Cortex of kidney (tissue), 1 donor: ENCODE measurements at places on chromosomes 11 and 22.

DNA sequence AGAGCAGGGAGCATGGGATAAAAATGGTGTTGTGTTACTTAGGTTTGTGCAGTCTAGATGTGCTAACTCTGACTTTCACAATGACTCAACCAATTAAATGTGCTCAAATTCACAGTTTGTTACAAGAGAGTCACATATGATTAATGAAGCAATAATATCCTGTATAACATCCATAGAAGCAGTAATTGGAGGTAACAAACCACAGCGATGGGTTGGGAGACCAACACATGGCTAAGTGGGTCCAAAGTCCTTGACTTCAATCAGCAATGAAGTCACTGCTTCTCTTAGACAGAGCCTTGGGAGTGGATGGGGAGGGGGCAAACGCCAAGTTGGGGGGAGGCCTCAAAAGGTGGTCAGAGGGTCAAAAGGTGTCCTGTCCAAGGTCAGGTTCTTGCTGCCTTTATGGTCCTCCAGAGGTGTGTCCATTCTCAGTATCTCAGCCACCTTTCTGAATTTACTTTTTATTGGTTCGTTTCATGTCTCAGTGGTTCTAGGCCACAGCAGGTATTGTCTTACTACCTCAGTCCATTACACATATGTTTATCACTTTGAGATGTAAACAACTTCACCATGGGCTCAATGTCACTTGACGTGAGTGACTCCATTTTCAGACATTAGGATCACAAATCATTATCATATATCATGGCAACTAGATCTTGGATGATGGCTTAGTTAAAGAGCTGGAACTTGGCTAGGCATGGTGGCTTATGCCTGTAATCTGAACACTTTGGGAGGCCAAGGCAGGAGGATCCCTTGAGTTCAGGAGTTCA lies 32.4 kb downstream of the SLN start:
- no peak for DNase-seq

DNA sequence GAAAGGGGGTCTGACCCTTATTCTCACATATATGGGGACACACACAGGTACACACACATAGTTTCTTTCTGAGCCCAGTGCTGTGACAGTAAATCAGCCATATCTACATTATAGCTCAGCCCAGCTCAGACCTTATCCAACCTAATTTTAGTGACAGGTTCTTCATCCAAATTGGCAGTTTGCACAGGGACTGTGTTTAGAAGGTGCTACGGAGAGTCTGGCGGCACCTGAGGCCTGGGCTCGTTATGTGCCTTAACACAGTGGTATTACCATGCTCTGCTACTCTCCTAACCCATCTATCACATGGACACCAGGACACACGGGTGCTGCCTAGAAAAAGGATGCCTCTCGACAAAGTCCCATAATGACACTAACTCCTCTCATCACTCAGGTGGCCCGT lies 109.3 kb downstream of the GALNT18 start:
- DNase-seq: no peak

DNA sequence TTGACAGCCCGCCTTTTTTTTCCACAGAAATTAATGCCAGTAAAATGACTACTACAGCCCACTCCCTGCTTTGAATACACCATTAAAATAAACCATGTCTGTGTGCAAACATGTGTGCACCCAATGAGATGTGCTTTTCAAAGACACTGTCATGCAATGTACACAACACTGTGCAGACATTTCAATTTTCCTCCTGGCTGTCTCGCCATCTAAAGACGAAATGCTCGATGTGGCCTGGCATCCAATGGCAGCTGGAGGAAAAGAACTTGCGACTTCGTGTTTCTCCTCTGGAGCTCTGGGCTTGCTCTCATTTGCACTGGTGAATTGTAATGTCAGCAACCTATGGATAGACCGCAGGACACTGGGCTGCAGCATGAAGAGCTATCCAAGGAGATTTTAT lies 147.0 kb upstream of the NAV2 start:
- no peak for DNase-seq

DNA sequence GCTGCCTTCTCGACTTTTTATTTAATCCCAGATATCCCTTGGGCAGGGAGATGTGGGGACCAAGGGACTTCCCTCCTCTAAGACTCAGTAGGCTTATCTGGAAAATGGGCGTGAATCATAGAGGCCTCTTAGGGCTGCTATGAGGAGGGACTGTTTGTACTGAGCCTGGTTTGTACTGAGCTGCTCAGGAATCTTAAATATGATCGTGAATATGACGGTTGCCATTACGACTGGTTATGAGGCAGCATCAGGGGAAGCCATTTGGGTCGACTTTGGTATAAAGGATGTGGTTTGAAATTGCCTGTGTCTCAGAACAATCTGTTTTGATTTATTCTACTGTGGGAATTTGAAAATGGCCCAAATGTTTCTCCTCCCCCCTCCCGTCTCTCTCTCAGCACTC lies 20.6 kb downstream of the TSPAN18 start:
- no peak for DNase-seq

GRCh38 chr11:94103471-94103870 lies 25.2 kb upstream of the PANX1 start:
- DNase-seq: no peak

DNA sequence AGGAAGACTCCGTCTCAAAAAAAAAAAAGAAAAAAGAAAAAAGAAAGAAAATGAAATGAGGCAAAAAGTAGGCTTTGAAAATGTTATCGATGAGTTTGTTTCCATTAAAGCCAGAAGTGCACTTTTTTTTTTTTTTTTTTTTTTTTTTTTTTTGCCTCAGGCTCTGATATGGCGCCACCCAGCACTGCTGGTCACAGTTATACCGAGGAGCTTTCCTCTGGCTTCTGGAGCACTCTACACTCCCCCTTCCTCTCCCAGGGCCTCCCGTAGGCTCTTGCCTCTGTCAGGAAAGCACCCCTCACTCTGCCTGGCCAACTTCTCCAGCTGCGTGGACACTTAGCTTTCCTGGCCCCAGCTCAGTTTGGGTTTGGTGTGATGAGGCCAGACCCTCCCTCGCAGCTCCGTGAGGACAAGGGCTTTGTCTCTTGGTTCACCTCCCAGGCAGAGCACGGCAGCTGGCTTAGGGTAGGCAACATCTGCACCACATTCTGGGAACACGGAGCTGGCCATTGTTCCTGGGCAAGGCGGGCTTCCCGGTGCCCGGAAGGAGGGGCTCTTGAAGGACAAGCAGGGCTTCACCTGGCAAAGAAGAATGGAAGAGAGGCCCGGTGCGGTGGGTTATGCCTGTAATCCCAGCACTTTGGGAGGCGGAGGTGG lies 16.9 kb downstream of the FADS2 start:
- no peak for DNase-seq

- DNase-seq: no peak
Observed at GRCh38 chr11:102581066-102581465, 44.1 kb downstream of the MMP20 start.

DNA sequence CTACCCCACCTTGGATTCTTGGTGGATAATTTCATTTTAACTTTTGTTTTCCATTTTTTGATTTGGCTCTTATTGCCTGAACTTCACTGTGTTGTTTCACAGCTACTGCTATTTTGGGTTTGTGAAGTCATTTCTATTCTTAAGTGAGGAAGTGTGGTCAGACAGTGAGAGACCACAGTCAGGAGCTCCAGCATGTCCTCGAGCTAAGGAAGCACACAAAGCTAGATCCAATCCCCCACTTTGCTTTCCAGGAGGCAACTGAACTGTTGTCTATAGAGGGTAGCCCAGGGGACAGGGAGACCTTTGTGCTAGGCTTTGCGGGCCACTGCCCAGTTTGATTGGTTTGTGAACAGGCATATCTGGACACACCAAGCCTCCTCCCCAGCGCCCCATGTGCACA lies 251.8 kb upstream of the KIRREL3 start:
- DNase-seq: no peak

GRCh38 chr22:37484480-37485394 lies 1.4 kb downstream of the MFNG start:
- no peak for DNase-seq

DNA sequence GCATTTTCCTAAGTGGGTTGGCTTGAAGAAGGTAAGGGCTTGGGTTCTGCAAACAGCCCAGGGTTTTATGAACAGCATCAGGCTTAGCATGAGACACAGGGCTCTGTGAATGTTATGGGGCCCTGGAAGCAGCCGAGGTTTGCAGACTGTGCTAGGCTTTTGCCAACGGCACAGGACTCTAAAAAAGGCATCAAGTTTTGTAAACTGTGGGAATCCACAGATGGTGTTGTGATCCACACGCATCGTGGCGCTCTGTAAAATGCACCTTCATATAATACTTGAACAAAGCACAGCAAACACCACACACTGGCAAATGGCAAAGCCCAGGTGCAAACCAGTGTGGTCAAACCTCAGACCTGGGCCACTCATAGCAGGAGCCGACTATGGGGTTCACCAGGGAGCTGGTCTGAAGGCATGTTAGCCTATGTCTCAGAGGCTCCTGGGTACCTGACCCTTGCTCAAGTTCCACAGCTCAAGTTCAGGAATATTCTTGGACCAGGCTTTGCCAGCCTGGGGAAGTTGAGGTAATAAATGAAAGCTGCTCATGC lies 2.4 kb upstream of the SLCO2B1 start:
- no peak for DNase-seq

- no peak for DNase-seq
Observed at GRCh38 chr11:71096751-71097388, 155.5 kb downstream of the SHANK2 start.

- no peak for DNase-seq
Observed at GRCh38 chr11:109819410-109819809, 273.8 kb upstream of the ZC3H12C start.

DNA sequence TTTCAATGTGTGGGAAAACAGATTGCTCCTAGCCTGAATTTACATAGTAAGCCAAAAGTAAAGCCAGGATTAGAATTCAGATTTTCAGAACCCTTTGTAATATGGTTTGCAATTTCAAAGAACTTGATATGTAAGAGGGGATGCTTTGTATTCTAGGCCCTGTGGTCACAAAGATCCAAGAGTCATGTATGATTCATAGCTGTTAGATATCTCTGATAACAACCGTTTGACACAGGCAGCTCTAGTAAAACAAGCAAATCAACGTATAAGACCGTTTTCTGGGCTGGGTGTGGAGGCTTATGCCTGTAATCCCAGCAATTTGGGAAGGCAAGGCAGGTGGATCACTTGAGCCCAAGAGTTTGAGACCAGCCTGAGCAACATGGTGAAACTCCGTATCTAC lies 79.6 kb downstream of the EMSY start:
- no peak for DNase-seq

GRCh38 chr11:127458561-127458960 lies 458.0 kb upstream of the KIRREL3 start:
- no peak for DNase-seq

- no peak for DNase-seq
Observed at GRCh38 chr11:70650075-70650909, 252.0 kb downstream of the CTTN start.

- no peak for DNase-seq
Observed at GRCh38 chr11:133911171-133911570, 45.6 kb downstream of the IGSF9B start.

- no peak for DNase-seq
Observed at GRCh38 chr22:39990686-39991085, 4.1 kb upstream of the FAM83F start.

DNA sequence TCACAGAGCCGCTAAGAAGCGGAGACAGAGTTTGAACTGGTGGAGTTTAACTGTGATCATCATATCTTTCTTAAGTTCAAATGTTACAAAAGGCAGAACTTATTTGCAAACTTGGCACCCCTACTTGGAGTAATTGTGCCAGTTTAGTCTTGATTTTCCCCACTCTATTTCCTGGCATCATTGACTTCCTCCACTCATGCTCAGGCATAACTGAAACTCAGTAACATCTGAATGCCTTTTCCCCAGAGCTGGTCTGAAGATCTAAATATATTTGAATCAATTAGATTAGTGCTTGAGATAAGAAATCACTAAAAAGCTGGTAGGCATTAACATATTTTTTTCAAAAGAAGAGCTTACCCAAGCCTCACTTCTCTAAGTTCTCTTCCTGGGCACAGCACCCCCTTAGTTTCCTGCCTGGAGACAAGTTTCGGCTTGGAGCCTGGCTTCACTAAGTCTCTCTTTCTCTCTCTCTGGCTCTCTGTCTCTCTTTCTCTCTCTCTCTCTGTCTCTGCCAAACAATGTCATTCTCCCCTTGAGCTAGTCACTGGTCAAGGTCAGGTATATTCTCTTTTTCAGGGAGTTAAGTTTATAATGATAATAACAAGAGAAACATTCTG lies 190.8 kb downstream of the LUZP2 start:
- no peak for DNase-seq

DNA sequence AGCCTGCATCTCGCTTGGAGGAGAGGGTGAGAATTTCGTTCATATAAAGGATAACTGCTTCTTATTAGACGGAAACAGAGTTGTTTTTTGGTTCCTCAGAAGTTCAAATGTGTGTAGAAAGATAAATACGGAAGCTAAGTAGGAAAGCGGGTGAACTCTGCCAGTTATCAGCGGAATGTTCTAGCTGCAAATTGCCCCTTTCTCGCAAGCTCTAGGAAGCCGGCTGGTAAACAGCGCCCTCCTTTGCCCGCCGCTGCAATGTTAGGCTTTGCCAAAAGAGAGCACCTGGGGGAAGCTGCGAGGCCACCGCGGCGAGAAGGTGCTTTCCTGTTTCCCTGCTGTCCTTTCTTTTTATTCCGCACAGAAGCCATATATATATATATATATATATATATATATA lies 67.0 kb downstream of the IGLL5 start:
- no peak for DNase-seq

DNA sequence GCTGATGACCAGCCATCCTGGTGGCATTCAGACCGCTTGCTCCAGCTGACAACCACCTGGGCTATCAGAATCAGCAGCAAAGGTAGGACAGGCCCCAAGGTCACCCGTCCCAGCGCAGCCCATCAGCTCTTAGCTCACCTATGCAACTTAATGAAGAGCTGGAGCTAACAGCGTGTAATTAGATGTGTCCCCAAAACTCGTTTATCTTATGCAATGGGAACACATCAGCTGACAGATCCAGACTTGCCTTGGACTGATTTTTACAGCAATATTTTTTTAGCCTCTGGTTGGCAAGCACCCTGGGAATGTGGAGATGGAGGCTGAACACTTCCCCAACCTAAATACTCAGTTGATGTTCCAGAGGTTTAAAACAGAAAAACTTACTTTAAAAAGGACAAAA lies 76.0 kb downstream of the PACSIN2 start:
- DNase-seq: no peak

DNA sequence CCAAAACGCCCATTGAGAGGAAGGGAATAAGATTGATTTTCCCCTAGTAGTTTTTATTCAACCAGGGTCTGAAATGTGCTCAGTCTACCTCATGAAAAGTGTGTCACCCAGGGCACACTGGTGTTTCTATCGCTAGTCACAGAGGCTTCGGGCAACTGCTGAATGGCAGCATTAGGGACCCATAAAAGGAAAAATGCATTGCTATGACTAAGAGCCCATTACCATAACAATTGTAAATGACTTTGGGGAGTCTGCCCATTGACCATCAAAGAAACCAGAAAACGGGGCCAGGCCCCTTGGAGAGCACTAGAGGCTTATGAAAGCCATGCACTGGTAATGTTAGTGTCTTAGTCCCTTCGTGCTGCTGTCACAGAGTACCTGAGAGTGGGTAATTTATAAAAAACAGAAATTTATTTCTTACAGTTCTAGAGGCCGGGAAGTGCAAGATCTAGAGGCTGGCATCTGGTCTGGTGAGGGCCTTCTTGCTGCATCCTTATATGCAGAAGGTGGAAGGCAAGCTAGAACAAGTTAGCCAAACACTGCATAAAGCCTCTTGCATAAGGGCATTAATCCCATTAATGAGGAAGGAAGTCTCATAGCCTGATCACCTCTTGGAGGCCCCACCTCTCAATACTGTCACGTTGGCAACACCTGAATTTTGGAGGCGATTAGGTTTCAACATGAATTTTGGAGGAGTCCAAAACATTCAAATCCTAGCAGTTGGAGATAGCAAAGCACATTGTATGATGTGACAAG lies 306.7 kb downstream of the ST3GAL4 start:
- DNase-seq: no peak

- DNase-seq: no peak
Observed at GRCh38 chr11:26578998-26579661, 7.1 kb upstream of the MUC15 start.
